SK-N-SH treated with all-trans-retinoic acid at 6 μM for 48 hours (cell line): ENCODE measurements at places on chromosomes 3 and 15.
A peak's percentile ranks its signal among the peaks of the same experiment; 100 is the strongest.

DNA sequence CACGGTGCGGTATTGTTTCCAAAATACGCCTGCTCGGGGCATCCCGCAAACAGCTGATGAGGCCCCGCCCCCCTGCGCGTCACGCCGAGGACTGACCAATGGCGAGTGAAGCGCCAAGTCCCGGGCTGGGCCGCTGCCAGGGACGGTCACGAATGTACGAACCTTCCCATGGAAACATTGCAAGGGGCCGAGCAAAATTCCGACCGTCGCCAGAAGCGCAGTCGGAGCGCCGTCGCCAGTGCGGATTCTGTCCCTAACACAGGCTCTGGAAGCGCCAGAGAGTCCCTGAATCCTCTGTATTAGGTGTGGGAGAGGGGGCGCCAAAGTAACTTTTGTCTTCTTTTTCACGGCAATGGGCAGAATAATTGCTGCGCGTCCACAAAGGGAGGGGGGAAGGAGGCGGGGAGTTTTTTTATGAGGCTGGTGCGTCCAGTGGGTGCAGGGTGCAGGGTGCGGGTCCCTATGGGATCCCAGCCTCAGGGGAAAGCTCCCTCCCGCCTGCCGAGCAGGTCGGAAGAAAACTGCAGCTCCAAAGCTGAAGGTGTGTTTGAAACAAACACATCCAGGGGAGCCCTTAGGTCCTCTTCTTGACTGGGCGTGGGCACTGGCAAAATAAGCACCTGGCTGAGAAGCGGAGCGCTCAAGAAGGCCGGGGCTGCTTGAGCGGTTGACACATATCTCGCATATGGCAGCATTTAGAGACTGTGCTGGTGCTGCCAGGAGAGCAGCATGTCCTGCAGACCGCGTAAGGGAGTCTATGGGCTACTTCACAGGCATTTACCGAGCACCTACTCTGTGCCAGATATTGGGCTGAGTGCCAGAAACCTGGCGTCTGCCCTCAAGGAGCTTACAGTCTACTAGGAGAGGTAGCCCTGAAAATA, at the start of gene BMF:
BMF (minus strand) TSS at position 25 of the 881 bp plus-strand sequence. CDS start 2,793 bp downstream, outside the sequence.
- peak; percentile 85 for ATAC-seq

- ATAC-seq = peak; percentile 91
These were observed 440.7 kb upstream of the THBS1 start for GRCh38 chr15:39140060-39140604.

DNA sequence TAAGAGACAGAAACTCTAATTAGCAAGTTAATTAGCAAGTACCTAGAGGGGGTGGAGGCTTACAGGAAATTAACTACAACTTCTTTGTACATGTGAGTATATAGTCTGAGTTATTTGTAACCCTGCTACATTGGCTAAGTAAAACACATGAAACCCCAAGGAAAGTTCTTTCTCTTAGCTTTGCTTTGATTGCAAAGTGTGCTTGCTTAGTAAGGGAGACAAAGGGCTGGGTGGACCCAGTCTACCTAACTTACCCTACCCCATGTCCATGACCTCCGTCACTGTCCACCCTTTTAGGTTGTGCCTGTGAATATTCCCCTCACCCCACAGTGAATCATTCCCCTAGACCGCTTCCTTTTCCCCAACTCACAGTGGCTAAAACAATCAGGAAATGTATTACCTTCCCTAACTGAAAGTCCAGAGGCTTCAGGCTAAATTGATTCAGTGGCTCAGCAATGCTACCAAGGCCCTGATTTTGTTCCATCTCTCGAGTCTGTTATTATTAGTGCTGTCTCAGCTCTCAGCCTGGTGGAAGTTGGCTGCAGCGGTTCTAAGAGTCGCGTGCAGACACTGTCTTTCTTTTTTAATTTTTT, 31.1 kb upstream of the RYR3 start:
- ATAC-seq = peak; percentile 61

GRCh38 chr15:71066983-71067382, 48.3 kb upstream of the THSD4 start:
- ATAC-seq = no peak

GRCh38 chr15:63292771-63293170, 15.4 kb downstream of the APH1B start:
- no peak for ATAC-seq

DNA sequence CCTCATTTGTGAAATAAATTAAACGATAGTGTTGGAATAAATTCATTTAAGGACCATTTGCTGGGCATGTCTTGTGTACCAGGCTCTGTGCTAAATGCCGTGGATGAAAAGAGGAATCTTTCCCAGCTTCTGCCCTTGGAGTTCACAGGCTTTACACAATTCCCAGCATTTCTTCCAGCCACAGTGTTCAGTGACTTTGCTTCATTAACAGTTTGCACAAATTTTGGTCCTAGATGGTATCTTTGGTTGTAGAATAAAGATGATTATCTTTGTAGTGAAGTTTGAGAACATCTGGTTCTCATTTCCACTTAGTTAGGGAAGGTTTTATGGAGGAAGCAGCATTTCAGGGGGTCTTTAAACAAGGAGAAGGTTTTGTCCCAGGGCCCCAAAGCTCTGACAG, 100.1 kb downstream of the LRTM1 start:
- no peak for ATAC-seq

GRCh38 chr15:40061212-40061901, 22.4 kb upstream of the SRP14 start:
- no peak for ATAC-seq

- no peak for ATAC-seq
These were observed 43.8 kb downstream of the TRAK1 start for GRCh38 chr3:42134867-42135464.

DNA sequence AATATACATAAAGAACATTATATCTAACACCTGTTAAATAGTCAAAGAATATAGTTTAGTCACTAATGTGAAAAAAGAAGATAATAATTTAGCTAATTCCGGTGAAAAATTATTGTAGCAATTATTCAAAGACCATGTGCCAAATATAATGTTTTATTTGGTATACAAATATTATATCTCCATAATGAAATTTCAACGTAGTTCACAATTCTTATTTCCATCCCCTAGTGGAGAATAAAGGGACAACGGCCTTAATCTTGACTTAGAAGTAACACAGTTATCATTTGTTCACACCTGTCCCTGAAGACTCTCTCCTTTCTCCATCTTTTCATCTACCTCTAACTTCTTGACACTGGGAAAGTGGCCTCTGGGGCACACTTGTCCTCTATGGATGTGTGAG, 213.4 kb downstream of the ERC2 start:
- 0 out of 3 replicates have a peak, but pooled peaks have one; percentile 34 for ATAC-seq

DNA sequence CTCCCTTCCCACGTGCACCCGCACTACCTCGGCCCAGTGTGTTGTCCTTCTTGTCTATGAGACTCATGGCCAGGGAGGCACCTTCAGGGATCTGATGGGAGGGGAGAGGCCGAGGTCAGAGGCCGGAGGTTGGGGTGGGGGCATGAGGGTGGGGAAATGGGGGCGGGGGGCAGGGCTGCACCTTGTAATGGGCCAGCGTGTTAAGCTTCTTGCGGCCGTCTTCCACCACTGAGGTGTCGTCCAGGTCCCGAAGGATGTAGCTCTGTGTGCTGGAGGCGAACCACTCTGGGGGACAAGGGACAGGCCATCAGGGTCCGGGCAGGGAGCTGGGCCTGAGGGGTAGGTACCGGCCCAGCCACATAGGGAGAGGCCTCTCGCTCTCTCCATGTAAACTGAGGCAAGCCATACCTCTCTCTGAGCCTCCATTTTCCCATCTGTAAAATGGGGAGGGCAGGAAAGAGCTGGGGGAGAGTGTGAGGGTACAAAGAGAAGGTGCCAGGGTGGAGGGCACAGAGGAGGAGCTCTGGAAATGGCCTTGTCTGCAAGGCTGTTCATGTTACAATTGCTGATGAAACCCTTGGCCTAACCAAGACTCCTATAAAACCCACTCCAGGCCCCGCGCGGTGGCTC, 18.8 kb downstream of the H1-8 start:
- no peak for ATAC-seq

- peak; percentile 94 for ATAC-seq
These were observed at the start of gene ACAA1 for GRCh38 chr3:38136777-38137614. Gene ACAA1 (minus strand): TSS chr3:38137127. CDS start chr3:38137035, 92 bp downstream.

DNA sequence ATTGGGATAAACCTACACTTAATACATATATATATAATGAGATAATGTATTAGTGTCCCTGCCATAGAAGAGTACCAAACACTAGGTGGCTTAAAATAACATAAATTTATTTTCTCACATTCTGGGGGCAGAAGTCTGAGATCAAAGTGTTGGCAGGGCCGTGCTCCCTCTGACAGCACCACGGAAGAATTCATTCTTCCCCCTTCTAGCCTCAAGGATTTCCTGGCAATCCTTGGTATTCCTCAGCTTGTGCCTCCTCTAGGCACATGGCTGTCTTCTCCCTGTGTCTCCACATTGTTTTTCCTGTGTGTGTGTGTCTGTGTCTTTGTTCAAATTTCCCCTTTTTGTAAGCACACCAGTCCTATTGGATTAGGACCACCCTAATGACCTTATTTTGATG, 115.2 kb upstream of the AGBL1 start:
- no peak for ATAC-seq

- no peak for ATAC-seq
These were observed 54.2 kb downstream of the NPAP1 start for GRCh38 chr15:24729760-24730159.

GRCh38 chr3:63870615-63871005, 6.9 kb downstream of the ATXN7 start:
- ATAC-seq = no peak

DNA sequence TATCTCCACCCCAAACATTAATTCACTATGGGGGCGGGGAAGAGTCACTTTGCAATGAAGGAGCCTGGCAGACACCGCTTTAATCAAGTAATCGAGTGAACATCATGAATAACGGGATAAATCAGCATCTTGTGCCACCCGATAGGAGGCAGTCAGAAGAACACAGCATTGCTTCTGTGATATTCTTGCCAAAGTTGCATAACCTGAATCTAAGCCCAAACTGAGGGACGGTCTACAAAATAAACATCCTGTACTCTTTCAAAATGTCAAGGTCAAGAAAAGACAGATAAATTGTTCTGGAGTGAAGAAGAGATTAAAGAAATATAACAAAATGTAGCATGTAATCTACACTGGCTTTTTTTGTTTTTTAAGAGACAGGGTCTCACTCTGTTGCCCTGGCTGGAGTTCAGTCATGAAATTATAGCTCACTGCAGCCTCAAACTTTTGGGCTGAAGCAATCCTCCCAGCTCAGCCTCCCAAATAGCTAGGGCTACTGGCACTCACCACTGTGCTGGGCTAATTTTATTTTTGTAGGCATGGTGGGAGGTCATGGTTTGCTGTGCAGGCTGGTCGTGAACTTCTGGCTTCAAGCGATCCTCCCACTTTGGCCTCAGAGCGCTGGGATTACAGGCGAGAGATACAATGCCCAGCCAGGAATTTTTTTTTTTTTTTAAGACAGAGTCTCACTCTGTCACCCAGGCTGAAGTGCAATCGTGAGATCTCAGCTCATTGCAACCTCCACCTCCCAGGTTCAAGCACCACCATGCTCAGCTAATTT, 20.1 kb upstream of the VWA5B2 start:
- no peak for ATAC-seq

- ATAC-seq = no peak
These were observed 26.6 kb downstream of the ACKR4 start for GRCh38 chr3:132623646-132624045.

DNA sequence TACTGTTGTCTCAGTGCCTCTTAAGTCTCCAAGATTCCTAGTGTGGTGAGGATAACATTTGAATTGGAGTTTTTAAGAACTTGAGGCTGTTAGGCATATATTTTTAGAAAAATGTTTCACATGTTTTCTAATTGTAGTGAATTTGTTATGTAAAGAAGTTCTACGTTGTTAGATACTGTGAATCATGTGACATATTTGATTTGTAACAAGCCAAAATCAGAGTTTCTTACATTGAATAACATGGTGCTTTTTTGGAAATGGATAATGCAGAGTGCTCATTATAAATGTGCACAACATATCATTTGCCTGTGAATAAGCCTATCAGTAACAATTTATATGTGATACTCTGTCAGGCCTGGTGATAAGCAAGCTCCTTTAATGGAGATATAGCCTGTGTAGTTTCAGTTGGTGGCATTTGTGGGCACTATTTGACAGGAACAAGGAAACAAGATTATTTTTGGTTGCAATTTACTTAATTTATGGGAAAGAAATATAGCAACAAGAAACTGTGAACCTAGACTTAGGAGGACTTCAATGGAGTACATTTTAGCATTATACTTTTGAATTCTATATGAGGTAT, 328.8 kb downstream of the ARPP21 start:
- no peak for ATAC-seq

DNA sequence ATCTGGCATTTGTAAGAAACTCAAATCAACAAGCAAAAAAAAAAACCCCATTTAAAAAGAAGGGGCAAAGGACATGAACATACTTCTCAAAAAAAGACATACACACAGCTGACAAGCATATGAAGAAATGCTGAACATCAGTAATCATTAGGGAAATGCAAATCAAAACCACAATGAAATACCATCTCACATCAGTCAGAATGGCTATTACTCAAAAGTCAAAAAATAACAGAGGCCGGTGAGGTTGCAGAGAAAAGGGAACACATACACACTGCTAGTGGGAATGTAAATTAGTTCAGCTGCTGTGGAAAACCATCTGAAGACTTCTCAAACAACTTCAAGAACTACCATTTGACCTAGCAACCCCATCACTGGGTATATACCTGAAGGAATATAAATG, 199.4 kb upstream of the THBS1 start:
- no peak for ATAC-seq

DNA sequence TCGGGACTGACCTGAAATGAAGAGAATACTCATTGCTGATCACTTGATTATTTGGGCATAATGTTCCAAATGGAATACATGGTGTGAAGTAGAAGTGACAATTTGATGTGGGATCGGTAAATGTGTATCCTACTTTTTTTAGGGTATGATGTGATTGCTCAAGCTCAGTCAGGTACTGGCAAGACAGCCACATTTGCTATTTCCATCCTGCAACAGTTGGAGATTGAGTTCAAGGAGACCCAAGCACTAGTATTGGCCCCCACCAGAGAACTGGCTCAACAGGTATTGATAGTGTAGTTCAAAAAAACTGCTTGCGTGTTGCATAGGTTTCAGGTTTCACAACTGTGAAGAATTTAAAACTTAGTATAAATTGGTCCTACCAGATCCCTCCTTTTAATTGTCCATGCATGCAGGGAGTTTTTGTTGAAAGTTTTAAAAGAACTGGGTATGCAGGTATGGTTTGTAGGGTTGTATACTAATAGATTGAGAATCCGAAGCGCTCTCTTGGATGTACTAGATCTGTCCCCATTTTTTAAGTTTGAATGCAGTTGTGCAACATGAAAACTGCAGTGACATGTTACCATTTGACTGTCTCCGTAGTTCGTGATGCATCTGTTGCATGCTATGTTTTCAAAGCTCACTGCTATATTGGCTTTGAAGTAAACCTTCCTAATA, 1.6 kb downstream of the EIF4A2 start:
- ATAC-seq = no peak

- ATAC-seq = no peak
These were observed 264.1 kb downstream of the CD47 start for GRCh38 chr3:107826727-107827126.

- ATAC-seq = no peak
These were observed 40.1 kb upstream of the TM4SF19 start for GRCh38 chr3:196378146-196378841.

DNA sequence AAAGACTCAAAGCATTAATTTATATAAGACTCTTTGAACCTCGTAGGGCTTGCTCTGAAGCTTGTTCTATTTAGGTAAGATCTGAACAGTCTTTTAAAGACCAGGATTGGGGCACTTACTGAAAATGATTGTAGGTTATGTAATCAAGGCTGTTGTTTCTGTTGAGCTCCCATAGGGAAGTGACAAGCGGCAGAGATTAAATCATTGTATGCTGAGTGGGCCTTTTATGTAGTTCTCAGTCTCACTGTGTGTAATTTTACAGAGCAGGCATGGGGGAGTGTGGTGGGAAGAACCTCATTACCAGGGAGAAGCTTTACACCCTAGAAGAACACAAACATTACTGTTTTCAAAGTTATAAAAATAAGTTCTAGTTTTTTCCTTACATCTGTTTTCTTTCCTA, 160.0 kb upstream of the SNTN start:
- no peak for ATAC-seq
